ENCODE measurements at places on chromosomes 4 and X. TPM values are rescaled to one million over a fixed set of nuclear protein-coding genes. Genes with fewer than 3 reads are reported as not detected.

DNA sequence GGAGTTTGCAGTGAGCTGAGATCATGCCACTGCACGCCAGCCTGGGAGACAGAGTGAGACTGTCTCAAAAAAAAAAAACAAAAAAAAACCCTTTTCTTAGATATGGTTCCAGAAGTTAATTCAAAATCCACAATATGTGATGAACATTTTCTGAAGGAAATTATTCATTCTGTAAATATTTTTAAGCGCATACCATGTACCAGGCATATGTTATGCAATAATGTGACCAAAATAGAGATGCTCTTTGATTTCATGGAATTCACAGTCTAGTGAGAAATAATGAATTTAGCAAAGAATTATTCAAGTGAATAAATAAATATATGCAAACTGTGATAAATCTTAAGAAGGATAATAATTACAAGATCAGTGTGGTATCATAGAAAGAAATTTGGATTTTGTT lies 174.7 kb downstream of the GC start:
- DNase-seq: no peak

DNA sequence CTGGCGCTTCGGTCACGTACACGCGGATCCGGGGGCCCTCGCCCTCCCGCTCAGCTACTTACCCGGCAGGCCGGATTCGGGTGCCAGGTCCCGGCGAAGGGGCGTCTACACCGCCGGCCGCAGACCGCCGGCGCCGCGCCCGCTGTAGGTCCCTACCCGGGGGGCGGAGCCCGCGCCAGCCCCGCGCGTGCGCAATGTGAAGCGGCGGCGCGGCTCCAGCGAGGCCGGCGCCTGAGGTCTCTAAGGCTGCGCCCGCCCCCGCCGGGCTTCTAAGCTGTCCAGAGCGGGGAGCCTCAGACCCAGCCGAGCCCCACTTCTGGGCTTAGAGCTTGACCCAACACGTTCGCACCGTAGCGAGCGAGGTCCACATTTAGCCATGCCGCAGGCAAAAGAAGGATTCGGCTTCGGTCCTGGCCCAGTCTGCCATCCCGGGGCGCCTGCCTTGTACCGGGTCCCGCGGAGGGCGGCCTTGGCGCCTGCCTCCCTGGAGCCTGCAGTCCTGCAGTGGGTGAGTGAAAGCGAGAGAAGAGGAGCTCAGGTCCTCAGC lies at the start of gene ZNF518B:
TSS of gene ZNF518B (minus strand) at position 172 of the 547 bp plus-strand sequence. CDS start 11,098 bp downstream, outside the sequence.
- DNase-seq: peak; percentile 78

Gene ASB12
- 0.53 TPM for polyA plus RNA-seq

GRCh38 chr4:40046311-40046980 lies 10.2 kb upstream of the N4BP2 start:
- DNase-seq: peak; percentile 14

Gene TMEM144
- polyA plus RNA-seq: 7.8 TPM

- no peak for DNase-seq
Observed at GRCh38 chr4:71841336-71841735, 57.5 kb upstream of the GC start.

Gene GABRE
- polyA plus RNA-seq: 7.6 TPM

Gene CTSO
- 43.3 TPM for polyA plus RNA-seq

Gene PLP1
- 7.2 TPM for polyA plus RNA-seq

DNA sequence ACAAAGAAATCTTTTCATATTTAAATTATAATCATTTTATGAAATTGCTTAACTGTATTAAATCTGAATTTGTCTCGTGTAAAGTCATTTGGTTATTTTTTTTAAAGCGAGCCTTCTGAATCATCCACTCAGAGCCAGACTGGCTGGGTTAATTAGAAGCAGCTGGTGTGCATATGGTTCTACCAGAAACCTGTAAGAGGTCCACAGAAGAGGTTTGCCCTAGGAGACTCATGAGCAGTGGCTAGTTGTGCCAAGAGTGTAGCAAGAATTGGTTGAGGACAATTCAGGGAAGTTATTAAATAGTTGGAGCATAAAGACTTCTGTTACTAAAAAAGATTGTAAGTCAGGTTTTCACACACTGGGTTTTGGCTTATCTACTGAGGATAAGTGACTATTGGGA lies 267.4 kb downstream of the IL1RAPL2 start:
- DNase-seq: no peak

GRCh38 chr4:1983053-1983845 lies 25.5 kb downstream of the NELFA start:
- no peak for DNase-seq

DNA sequence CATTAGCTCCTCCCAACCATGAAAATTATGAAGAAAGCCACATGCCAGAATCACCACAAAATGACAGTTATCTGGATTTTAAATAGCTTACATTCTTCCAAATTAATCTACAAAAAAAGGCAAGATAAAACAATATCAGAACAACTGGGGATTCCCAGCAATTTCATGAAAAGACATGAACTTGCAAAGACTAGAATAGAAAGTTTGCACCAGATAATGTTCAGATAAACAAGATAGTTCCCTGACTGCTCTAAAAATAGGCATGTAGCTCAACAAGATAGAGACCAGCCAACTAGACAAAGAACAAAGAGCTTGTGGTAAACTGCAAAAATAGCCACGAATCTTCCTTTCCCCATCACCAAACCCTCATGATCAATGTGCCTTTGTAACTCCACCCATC lies 30.3 kb upstream of the DDX53 start:
- DNase-seq: no peak

GRCh38 chr4:165909947-165910346 lies 36.9 kb downstream of the TLL1 start:
- no peak for DNase-seq

Gene TEX28
- polyA plus RNA-seq: not detected

GRCh38 chr4:103105558-103106356 lies 6.1 kb upstream of the BDH2 start:
- DNase-seq: no peak

DNA sequence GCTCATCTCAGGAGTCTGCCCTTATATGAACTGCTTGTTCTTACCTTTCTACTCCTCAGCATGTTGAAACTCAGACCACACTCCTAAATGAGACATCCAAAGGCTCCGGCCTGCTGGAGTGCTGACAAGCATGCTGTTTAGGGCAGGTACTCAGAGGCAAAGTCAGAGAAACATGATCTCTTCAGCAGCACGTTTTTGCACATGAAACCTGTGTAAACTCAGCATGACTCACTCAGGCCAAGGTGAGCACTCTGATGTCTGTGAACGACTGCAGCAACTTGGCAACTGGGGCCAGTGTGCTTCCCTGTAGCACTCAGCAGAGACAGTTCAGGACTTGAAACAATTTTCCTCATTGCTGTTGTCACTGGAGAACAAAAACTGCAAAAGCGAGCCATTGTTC lies 109.6 kb downstream of the PACRGL start:
- DNase-seq: no peak

Gene TLR10
- polyA plus RNA-seq: 0.40 TPM

DNA sequence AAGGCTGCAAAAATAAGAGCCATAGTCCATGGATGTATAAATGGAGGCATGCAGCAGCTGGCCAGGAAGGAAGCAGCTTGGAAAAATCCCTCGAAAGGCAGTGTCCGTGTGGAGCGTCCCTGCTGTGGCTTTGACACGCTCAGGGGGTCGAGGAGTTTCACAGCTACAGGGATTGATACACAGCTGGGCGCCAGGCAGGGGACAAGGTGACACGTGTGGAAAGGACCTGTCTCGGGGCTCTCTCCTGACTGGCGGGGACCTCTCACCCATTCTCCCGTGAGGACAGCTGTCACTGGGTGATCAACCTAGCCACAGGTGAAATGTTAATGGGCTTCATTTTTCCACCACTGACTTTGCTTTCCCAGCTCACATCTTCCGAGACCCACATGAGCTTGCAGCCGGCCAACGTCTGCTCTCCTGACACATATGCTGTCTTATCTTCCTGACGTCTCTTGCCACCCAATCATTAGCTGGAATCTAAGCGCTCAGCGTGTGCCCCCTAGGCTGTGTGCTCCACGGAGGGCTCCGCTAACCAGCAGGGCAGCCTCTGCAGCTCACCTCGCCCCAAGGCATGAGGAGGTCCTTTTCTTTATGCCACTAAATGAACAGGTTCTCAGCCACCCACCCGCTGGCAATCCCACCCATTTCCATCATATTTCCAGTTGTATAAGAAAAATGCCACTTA lies 89.4 kb upstream of the AFAP1 start:
- DNase-seq: no peak

Gene EPHA5
- 0.60 TPM for polyA plus RNA-seq

DNA sequence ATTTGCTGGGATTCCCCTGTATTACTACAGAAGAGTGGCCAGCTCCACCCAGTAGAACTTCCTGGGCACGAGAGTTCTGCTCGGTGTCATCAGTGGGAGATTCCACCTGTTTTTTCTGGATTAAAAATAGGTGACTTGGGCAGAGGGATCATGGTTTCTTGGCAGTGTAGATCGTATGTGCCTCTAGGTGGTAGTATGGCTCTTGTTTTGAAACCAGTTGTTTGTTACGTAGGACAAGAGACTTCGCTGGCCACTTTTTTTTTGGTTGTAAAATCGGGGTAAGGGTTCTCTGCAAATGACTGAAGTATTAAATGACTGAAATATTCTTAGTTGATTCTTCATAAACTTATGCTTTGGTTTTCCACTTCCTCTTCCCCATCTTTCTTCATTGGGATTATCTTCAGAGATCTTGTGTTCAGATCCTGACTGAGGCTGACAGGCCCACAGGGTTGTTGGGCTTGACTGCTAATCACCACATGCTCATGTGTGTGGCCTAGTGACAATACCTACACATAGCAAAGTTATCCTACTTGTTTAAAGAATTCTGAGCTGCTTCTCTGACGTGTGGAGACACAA lies 43.8 kb upstream of the WDR1 start:
- no peak for DNase-seq

Gene STPG2
- 0.58 TPM for polyA plus RNA-seq

Gene CSAG1
- polyA plus RNA-seq: not detected

Gene RUFY3
- 212 TPM for polyA plus RNA-seq

Gene RAB9B
- 3.2 TPM for polyA plus RNA-seq

Gene F8A3
- polyA plus RNA-seq: not detected

DNA sequence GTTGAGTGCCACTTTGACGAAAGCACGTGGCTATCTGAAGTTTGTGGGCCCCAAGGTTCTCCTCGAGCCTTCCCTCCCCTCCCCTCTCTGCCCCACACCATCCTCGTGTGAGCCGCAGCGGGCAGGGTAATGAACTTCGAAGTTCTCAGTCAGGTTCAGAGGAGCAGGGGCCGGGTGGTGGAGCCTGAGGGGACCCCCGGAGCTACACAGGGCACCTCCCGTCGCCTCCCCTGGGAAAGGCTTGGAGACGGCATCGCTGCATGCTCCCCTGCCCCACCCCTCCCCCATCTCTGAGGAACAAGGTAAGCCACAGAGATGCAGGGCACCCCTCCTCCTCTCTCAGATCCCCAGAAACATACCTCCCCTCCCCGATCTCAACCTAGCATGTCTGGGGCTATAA lies 2.8 kb upstream of the NKX1-1 start:
- DNase-seq: no peak

- DNase-seq: no peak
Observed at GRCh38 chr4:158781963-158782362, 13.1 kb downstream of the FNIP2 start.

DNA sequence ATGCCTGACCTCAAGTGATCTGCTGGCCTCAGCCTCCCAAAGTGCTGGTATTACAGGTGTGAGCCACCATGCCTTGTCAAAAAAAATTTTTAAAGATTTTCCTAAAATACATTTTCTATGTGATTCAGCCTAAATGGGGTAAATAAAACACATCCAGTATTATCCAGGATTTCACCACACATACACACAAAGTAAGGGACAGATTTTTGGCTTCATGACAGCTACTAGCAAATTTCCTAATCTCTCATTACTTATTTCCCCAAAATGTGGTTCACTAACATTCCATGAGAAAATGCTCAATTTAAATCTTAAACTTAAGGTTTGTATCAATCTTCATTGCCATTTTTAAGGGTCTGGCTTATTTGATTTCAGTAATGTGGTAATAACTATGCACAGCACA lies 348.5 kb upstream of the INTU start:
- no peak for DNase-seq

- DNase-seq: no peak
Observed at GRCh38 chr4:122764821-122765215, 32.3 kb downstream of the BBS12 start.

DNA sequence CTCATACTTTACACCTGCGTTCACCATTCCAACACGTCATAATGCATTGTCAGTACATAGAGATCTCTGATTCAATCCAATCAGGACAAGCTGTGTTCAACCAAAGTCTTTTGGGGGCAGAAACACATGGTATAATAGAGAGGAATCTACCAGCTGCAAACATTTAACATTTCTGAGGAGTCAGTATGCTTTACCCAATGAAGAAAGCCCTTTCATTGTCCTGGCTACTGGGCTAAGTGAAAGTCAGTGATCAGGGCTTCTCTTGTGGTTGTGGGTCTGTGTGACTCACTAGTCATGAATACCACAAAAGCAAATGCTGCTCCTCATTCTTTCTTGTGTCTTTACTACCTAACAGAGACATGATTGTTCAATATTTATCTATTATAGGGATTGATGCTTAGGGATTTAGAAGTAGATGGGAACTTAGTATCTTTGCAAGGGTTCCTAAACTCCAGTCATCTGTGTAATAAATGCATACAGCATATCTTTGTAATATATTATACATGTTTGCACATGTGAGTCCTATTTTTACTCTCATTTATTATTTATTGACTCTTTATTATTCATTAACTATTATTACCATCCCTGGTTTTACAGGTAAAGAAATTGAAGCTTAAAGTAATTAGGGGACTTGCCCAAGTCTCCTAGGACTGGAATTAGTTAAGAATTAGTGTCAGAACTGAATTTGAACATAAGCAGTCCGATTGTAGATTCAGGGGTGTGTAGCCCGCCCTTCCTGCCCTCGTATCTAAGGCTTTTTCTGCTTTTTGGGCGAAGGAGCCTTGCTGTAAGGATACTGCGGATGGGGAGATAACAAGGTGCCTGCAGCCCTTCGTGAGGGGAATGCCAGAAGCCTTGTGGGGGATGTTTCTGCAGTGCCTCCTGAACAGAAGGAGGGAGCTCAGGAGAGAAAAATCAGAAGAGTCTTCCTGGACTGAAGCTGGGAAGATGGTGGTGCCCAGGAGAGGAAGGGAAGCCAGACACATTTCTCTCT lies 353.1 kb upstream of the BOD1L1 start:
- DNase-seq: no peak

DNA sequence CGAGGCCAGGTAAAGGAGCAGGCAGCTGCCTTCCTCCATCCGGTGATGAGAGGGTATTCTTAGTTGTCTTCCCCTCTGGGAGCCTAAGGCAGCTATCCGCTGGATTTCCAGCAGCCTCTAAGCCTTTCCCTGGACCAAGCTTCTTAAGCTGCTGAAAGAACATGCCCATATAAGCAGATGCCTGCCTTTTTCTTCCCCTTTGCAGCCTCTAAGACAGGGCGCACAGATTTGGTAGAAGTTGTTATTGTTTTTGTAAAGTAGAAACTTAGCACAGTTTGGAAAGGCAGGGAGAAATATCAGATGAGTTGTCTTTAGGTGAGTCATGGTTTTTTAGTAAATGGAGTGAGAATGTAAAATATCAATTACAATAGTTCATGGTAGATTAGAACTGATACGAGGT lies 210.8 kb downstream of the ARHGAP10 start:
- no peak for DNase-seq

GRCh38 chr4:168999809-169000208 lies 10.2 kb downstream of the CBR4 start:
- no peak for DNase-seq

Gene TRPC5OS
- 0.13 TPM for polyA plus RNA-seq

- no peak for DNase-seq
Observed at GRCh38 chr4:105712766-105713165, 4.2 kb downstream of the GSTCD start.

Gene TNMD
- 3.5 TPM for polyA plus RNA-seq

- DNase-seq: no peak
Observed at GRCh38 chr4:139901531-139902320, 236.1 kb downstream of the MGST2 start.

Measured in left kidney (tissue), 8 donors.